ENCODE measurements at places on chromosomes 3 and 15.

DNA sequence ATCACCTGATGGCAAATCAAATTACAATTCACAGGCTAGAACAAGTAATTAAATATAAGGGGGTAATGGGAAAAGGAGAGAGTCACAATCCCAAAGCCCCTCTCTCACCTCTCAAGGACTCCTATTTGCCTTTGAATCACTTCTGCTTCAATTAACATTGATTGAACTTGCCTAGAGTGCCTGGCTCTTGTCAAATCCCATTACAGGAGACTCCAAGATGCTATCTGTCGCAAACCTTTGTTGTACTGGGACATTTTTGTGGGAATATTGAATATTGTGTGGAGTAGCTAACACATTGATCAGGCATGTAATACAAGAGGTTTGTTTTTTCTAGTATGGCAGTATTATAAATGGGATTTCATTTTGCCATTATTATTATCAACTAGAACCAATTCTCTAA is 412.8 kb upstream of the AZI2 start:
- DNase-seq = no peak

GRCh38 chr3:46318207-46318927 is 35.5 kb upstream of the CCR2 start:
- no peak for DNase-seq

DNA sequence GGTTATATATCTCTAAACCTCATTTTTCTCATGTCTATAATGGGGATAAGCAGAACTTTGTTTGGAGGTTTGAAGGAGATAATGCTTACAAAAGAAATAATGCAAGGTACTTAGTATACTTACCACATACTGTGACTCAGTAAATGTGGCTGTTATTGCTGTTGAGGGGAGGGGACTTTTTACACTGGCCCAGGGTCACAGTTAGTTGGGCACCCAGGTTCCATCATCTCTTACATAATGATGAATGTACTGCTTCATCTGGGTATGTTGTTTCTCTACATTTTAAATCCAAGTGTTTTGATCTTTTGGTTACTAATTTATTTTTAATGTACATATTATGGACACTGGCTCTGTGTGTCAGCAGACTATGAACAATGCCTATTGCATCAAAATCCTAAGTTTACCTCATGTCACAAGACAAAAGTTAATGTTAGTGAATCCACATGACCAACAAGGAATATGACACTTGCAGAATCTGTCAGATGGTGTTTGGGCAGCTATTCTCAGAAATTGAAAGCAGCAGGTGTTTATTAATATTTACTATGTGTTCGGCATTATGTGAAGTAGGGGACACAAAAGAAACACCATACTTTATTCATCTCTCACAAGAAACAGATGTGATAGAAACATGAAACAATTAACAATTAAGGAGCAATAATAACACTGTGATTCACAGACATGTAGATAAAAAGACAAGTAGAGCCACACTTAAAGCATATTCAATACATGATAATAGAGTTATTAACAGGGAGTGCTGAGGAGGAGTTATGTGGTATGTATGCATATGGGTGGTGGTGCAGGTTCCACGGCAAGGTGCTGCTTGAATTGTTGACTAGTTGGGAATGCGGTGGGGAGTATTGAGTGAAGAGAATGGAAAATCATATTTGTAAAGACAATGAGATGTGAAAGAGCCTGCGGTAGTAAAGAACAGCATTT is 109.7 kb downstream of the GALK2 start:
- DNase-seq = no peak

DNA sequence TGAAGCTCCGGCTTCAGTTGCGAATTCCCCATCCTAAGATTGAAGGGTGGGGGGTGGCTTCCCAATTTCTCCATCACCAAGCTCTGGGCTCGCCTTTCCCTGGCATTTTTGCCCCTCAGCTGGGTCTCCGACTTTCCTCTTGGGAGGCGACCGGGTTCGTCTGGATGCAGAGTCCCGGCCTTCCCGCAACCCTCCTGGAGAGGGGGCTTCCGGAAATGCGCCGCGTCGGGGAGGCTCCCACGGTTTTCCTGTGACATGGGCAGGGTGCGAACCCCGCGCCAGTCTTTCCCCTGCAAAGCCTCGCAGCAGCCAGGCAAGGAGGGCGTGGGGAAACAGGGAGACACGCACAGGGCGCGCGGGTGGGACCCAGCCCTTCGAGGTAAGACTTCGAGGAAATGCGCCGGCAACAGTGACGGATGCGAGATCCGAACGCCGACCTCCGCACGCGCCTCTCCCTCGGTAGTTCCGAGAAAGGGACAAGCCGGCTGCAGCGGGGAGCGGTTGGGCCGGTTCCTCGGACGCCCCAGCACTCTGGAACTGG is 466 bp upstream of the HCN4 start:
- DNase-seq = no peak

DNA sequence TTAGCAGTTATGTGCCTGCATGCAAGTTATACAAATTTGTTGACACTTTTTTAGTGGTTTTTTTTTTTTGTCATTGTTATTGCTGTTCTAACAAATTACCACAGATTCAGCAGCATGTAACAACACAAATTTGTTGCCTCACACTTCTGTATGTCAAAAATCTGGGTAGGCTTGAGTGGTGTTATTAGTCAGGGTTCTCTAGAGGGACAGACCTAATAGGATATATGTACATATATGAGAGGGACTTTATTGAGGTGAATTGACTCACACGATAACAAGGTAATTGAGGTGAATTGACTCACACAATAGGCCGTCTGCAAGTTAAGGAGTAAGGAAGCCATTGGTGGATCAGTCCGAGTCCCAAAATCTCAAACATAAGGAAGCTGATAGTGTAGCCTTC is 15.0 kb upstream of the PLSCR1 start:
- no peak for DNase-seq

DNA sequence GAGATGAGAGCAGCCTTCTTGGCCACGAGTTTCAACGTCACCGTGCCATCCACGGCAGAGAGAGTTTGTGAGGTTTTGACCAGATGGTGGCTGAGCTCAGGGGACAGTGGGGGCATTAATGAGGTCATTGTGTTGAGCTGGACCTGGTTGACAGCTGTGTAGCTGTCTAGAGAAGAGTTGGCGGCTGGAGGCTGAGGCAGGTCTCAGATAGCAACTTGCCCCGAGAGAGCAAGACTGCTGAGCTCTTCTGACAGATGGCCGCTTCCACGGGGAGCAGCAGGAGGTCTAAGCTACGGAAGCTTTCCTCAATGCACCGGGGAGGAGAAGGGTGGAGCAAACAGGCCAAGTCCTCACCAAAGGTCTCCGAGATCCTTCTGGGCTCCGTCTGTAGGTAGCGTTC is 44.8 kb upstream of the EIF5A2 start:
- DNase-seq = no peak

- no peak for DNase-seq
These were observed 713.6 kb downstream of the NSUN3 start for GRCh38 chr3:94776401-94776915.
